Pancreas (tissue), 10 donors: ENCODE measurements at places on chromosomes 3 and 15. TPM values are rescaled to one million over a fixed set of nuclear protein-coding genes. Genes with fewer than 3 reads are reported as not detected.

Gene TMEM266
- polyA plus RNA-seq, result 1.9 TPM

Gene MUSTN1
- polyA plus RNA-seq, result 35.2 TPM

GRCh38 chr15:83200589-83200988, 7.0 kb downstream of the HDGFL3 start:
- H3K27me3 ChIP-seq, result no peaks in the 10 kb centered on the region
- H3K27ac ChIP-seq, result no peak overlapping the region
- H3K36me3 ChIP-seq, result no peaks in the 10 kb centered on the region

Gene PLSCR2
- polyA plus RNA-seq, result 0.30 TPM

Gene SKIC8
- polyA plus RNA-seq, result 44.6 TPM

DNA sequence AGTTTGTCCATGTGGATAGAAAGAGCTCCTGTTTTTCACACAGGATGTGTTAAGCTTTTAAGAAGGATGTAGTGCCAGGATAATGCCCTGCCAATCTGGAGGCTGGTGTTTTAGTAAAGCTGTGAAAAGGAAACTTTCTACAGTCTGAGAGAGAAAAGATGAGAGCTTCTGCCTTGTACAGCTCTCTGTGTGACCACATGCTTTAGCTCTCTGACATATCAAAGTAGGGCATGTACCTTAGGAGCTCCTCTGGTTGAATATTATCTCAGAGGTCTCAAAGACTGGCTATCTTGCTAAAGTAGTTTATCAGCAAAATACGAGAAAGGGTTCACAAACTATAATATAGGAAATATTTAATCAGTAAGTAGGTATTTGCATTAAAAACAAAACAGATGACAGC, 30.4 kb downstream of the CDIN1 start:
- H3K27ac ChIP-seq, result no peak overlapping the region
- no peaks in the 10 kb centered on the region for H3K4me1 ChIP-seq
- DNase-seq, result no peak
- H3K4me3 ChIP-seq, result no peak overlapping the region

DNA sequence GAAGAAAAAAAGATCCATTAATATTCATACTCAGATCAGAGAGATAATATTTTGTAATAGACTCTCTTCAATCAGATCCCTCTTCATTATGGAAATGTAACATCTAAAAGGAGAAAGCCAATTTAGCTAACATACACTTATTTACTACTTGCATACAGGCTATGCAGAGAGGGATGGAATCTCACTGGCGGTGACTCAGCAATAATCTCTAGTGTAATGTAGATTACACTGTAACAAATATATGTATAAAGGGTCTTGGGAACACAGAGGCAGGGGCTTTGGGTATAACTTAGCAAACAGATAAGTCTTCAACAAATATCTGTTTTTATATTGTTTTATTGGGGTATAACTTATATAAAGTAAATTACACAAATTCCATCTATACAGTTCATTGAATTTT, 69.6 kb downstream of the CGNL1 start:
- no peaks in the 10 kb centered on the region for H3K27me3 ChIP-seq
- no peak overlapping the region for H3K4me3 ChIP-seq
- H3K36me3 ChIP-seq, result peaks cover 9% of the 10 kb centered on the region

Gene STAC
- polyA plus RNA-seq, result 0.19 TPM

Gene TEX55
- polyA plus RNA-seq, result not detected

Gene CEMIP
- 0.07 TPM for polyA plus RNA-seq

Gene IL17RE
- 8.0 TPM for polyA plus RNA-seq

- H3K4me1 ChIP-seq, result no peaks in the 10 kb centered on the region
- no peaks in the 10 kb centered on the region for H3K27me3 ChIP-seq
- H3K4me3 ChIP-seq, result no peak overlapping the region
- H3K27ac ChIP-seq, result peak overlapping the region; percentile 65
Measured at GRCh38 chr3:71428841-71429596, 154.5 kb downstream of the FOXP1 start.

Gene BNC1
- polyA plus RNA-seq, result 0.02 TPM

- H3K36me3 ChIP-seq, result no peaks in the 10 kb centered on the region
- H3K4me1 ChIP-seq, result no peaks in the 10 kb centered on the region
- no peak overlapping the region for H3K27ac ChIP-seq
- H3K27me3 ChIP-seq, result no peaks in the 10 kb centered on the region
Measured at GRCh38 chr3:109115451-109115850, 2.5 kb downstream of the MORC1 start.

- H3K4me1 ChIP-seq, result peaks cover 34% of the 10 kb centered on the region
- no peak overlapping the region for H3K4me3 ChIP-seq
- peak overlapping the region; percentile 67 for H3K27ac ChIP-seq
- DNase-seq, result peak; percentile 29
- no peaks in the 10 kb centered on the region for H3K36me3 ChIP-seq
- H3K27me3 ChIP-seq, result no peaks in the 10 kb centered on the region
Measured at GRCh38 chr3:124620600-124621063, 109.6 kb upstream of the UMPS start.

Gene SELENOT
- polyA plus RNA-seq, result 51.1 TPM

Gene THBS1
- polyA plus RNA-seq, result 16.7 TPM

- no peaks in the 10 kb centered on the region for H3K27me3 ChIP-seq
- no peak for DNase-seq
- H3K36me3 ChIP-seq, result no peaks in the 10 kb centered on the region
- peak overlapping the region; percentile 6 for H3K4me3 ChIP-seq
Measured at GRCh38 chr3:13451301-13451673, 28.8 kb upstream of the HDAC11 start.

DNA sequence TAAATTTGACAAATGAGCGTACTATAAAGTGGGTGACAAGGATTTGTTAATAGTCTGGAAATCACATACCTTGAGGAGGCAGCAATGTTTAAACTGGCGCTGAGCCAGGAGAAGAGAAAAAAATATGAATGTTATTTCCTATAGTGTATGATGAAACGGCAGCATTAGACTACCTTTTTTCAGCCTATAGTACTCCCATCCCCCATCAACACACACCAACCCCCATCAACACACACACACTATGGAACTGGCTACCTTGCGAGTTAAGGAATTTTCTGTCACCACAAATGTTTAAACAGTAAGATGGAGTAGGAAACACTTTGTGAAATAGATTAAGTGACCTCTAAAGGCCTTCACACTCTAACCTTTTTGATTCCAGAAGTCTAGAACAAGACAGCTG, 46.8 kb upstream of the ZCWPW2 start:
- no peak for DNase-seq
- H3K36me3 ChIP-seq, result no peaks in the 10 kb centered on the region
- no peak overlapping the region for H3K4me3 ChIP-seq
- no peaks in the 10 kb centered on the region for H3K27me3 ChIP-seq
- no peaks in the 10 kb centered on the region for H3K4me1 ChIP-seq
- H3K27ac ChIP-seq, result no peak overlapping the region

DNA sequence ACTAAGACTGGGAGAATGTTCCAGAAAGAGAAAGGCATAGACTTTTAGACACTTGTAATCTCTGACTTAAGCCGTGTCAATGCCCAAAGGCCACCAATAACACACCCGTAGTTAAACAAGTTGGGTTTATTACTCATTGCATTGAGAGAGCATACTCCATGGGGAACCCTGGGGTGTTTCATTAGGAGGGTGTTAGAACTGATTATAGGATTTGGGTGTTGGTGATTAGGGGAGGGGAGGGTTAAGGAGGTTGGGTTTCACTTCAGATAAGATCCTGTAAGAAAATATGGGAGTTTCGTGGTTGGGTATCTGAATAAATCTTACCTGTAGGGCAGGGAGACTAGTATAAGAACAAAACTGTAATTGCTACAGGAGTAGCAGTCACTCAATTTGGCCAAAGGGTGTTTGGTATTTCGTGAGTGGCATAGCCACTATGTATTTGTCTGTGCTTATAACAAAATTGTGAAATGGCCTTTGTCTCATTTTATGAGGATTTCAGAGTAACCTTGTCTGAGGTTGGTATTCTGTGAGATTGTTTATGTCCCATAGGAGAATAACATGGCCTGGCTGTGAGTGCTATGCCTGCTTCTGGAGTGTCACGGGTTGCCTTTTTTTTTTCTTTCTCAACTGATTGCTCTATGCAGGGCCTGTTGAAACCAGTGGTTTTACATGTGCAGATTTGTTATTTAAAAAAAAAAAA, 2.9 kb downstream of the HACD3 start:
- H3K36me3 ChIP-seq, result no peaks in the 10 kb centered on the region
- H3K27me3 ChIP-seq, result no peaks in the 10 kb centered on the region

- DNase-seq, result no peak
- peaks cover 21% of the 10 kb centered on the region for H3K4me1 ChIP-seq
- peak overlapping the region; percentile 57 for H3K4me3 ChIP-seq
- peak overlapping the region; percentile 96 for H3K27ac ChIP-seq
- no peaks in the 10 kb centered on the region for H3K27me3 ChIP-seq
Measured at GRCh38 chr3:197949191-197949777, 706 bp upstream of the RPL35A start.

Gene CX3CR1
- 0.14 TPM for polyA plus RNA-seq

GRCh38 chr15:51647128-51647562, 24.6 kb upstream of the DMXL2 start:
- no peak overlapping the region for H3K27ac ChIP-seq
- peak; percentile 9 for DNase-seq
- H3K27me3 ChIP-seq, result no peaks in the 10 kb centered on the region

GRCh38 chr15:75352186-75353080, 5.6 kb downstream of the NEIL1 start:
- no peak for DNase-seq
- H3K4me3 ChIP-seq, result no peak overlapping the region

DNA sequence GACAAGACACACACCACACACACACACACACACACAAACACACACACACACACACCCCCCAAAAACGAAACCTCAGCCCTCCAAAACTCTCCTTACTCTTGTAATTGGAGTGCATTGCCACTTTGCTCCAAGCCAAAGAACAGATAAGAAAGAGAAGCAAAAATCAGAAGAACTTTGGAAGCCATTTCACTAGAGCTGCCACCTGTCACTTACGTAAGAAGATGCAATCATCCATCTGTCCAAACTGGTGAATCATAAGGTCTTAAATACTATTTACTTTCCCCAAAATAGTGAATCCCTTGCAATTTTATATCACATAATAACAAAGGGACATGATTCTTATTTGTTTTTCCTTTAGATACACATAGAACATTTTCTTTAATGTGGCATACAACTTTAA, 285.4 kb downstream of the ZBTB20 start:
- no peak for DNase-seq
- H3K27me3 ChIP-seq, result no peaks in the 10 kb centered on the region
- no peak overlapping the region for H3K4me3 ChIP-seq

DNA sequence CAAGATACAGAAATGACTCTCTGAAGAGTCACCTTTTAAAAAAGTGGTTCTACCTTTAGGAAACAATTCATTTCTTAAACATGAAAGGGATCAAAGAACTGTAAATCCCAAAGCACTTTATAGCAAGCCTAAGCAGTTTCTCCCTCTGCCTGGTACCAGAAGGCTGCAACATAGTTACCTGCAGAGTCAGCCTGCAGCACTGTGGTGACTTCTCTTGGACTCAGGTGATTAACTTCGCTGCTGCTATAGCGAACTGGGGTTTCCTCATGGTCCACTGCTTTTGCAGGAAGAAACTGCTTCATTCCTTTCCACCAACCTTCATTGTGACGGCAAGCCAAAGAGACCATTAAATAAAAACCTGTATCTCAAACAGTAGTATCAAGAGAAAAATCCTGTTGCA, 37.3 kb downstream of the ST3GAL6 start:
- no peak for DNase-seq
- no peak overlapping the region for H3K4me3 ChIP-seq
- no peaks in the 10 kb centered on the region for H3K4me1 ChIP-seq
- no peaks in the 10 kb centered on the region for H3K27me3 ChIP-seq
- no peaks in the 10 kb centered on the region for H3K36me3 ChIP-seq

- peaks cover 7% of the 10 kb centered on the region for H3K4me1 ChIP-seq
- no peak for DNase-seq
- no peaks in the 10 kb centered on the region for H3K36me3 ChIP-seq
- no peaks in the 10 kb centered on the region for H3K27me3 ChIP-seq
- H3K4me3 ChIP-seq, result no peak overlapping the region
Measured at GRCh38 chr3:40097131-40098117, 212.1 kb upstream of the EIF1B start.

DNA sequence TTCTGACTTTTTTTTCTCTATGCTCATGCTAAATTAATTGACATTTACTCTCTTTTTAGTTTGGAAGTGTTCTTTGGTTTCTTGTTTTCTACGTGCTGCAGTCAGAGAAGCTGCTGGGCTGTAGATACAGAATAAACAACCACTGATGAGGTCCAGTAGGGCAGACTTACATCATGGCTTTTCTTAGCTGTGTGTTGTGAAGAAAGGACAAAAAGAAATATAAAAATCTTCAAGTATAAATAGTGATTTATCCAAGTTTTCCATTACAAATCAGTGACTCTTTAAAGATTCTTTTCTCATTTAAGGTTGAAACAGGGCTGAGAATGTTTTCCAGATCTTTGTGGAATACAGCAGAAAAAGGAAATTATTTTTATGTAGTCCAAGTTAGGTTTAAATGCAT, 122.2 kb downstream of the CMSS1 start:
- no peaks in the 10 kb centered on the region for H3K36me3 ChIP-seq
- H3K4me3 ChIP-seq, result no peak overlapping the region
- no peaks in the 10 kb centered on the region for H3K27me3 ChIP-seq
- no peaks in the 10 kb centered on the region for H3K4me1 ChIP-seq
- DNase-seq, result no peak

Gene GOLGA8R
- 4.0 TPM for polyA plus RNA-seq

Gene TMCO5A
- polyA plus RNA-seq, result not detected

DNA sequence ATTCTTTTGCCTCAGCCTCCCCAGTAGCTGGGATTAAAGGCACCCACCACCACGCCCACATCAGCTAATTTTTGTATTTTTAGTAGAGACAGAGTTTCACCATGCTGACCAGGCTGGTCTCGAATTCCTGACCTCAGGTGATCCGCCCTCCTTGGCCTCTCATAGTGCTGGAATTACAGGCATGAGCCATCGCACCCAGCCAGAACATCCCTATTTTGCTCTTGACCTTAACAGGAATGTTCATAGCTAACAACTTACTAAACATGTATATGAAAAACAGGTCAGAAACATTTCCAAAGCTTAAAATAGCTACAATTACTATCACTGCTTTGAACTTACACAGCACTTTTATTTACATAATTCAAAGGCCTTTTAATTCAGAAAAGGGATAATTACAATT, 33.7 kb downstream of the UQCC5 start:
- H3K4me1 ChIP-seq, result no peaks in the 10 kb centered on the region
- no peaks in the 10 kb centered on the region for H3K36me3 ChIP-seq
- no peak overlapping the region for H3K4me3 ChIP-seq
- no peaks in the 10 kb centered on the region for H3K27me3 ChIP-seq
- no peak overlapping the region for H3K27ac ChIP-seq

- no peaks in the 10 kb centered on the region for H3K36me3 ChIP-seq
- no peak for DNase-seq
- H3K4me3 ChIP-seq, result no peak overlapping the region
- no peaks in the 10 kb centered on the region for H3K4me1 ChIP-seq
- no peak overlapping the region for H3K27ac ChIP-seq
Measured at GRCh38 chr3:35383216-35383615, 256.1 kb upstream of the ARPP21 start.

GRCh38 chr15:61132211-61132610, 96.9 kb downstream of the RORA start:
- H3K27ac ChIP-seq, result no peak overlapping the region
- no peaks in the 10 kb centered on the region for H3K4me1 ChIP-seq
- H3K36me3 ChIP-seq, result no peaks in the 10 kb centered on the region
- no peaks in the 10 kb centered on the region for H3K27me3 ChIP-seq
- no peak overlapping the region for H3K4me3 ChIP-seq
